ENCODE measurements at places on chromosomes 13 and 19.

DNA sequence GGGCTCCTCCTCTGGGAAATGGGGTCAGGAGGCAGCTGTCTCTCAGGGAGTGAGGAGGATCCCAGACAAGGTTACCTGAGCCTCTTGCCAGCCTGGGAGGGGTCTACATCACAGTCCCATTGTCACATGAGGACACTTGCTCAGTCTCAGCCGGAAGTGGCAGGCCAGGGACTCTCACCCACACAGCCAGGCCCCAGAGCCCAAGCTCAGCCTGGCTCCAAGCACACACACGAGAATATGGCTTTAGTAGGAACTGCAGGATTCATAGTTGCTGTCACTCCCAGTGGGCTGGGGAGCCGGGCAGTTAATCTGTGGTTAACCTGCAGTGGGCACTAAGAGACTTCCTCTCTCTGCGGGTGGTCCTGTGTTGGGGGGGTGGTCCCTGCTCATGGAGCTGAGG, 15.8 kb upstream of the RELB start:
- no peak for DNase-seq

DNA sequence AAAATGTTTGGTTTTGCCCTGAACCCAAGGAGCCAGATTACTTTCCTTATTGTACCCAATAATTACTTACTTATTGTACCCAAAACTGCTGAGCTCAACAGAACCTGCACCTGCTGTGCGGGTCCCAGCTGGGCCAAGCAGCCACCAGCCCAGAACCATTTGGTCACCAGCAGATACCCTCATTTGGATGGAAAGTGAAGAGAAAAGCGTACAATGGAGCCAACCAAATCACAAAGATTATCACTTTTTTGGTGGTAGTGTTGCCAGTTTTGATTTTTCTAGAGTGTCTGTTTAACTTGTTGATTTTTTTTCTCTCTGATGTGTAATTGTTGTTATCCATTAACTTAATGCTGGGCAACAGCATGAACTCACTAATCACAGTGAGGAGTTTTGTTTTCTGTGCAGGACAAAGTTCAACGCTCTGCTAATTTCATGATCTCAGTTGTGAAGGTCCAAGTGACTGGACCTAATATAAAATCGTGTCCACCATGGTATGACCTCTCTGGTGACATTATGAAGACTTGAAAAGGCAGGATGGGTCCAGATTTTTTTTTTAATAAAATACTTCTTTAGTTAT, 23.8 kb downstream of the SPATA13 start:
- DNase-seq: no peak

DNA sequence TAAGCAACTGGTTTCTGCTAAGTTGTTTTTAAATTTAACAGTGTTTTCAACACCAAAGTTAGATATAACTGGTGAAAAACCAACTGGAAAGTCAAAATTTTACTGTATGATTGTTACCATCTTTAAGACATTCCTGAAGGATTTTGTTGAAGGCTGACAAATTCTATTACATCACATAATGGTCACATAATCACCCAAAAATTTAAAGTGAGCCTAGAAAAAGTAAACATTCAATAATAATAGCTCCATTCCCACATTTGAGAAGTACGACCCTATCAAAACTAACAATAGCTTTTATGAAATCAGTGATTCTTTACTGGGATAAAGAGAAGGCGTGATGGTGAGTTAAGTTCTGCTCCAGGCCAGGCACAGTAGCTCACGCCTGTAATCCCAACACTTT, 51.6 kb downstream of the USP12 start:
- no peak for DNase-seq

GRCh38 chr13:84870190-84870589, 929.0 kb downstream of the SLITRK6 start:
- no peak for DNase-seq

DNA sequence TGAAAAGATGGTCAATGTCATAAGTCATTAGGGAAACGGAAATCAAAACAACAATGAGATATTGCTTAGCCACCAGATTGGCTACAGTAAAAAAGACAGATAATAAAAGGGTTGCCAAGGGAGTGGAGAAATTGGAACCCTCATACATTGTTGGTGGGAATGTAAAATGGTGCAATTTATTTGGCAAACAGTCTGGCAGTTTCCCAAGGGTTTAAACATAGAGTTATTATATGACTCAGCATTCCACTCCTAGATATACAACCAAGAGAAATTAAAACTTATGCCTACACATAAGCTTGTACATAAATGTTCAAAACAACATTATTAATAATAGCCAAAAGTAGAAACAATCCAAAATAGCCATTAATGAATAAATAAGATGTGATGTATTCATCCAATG, 9.9 kb upstream of the ZNF227 start:
- DNase-seq: no peak

DNA sequence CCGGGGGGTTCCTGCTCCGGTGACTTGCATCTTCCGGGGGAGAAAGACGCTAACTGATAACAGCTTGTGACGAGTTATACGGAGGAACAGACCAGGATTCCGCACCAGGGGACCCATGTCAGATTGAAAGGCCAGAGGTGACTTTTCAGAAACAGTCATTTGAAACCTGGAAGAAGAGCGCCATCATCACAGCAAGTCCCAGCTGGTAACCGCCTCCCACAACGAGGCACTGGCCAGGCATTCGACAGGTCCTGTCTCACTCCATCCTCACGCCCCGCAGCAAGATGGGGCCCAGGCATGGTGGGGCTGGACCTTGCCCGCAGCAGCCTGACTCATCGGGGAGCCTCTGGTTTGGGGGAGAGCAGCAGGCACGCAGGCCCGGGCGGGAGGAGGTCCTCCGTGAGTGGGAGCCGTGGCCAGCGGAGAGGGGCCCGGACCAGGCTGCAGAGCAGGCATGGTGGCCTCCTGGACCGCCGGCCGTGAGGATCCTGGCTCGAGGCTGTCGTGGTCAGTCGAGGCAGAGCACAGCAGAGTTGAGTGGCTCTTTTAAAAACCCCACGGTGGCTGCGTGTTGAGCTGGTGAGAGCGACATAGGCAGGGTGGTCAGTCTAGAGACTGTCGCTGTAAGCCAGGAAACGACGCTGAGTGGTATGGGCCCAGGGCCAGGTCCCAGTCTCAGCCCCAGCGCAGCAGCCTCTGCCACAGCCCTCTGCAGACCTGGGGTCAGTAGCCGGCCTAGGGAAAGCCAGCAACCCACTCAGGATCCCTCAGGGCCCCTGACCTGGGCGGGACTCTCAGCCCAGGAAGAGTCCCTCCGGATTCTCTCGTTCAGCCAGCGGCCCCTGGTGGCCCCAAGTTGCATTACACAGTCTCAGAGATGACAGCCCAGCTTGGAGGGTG, 94.9 kb upstream of the MCF2L start:
- DNase-seq: peak; percentile 90

DNA sequence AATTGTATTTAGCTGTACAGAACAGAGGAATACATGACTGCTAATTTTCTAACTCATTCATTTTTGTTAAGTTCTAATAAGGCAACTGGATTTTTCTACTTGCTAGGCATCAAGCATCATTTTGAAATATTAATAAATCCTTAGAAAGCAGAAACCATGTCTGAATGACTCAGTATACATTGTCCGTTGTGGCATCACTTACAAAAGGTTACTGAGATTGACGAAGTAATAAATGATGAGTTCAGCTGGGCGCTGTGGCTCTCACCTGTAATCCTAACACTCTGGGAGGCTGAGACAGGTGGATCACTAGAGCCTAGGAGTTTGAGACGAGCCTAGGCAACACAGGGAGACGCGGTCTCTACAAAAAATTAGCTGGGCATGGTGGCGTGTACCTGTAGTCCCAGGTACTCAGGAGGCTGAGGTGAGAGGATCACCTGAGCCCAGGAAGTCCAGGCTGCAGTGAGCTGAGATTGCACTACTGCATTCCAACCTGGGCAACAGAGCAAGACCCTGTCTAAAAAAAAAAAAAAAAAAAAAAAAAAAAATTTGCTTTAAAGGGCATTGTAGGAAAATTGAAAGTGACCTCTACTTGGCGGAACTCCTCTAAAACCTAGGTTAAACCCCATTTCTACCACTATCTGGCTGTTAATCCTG, 36.6 kb downstream of the LHFPL6 start:
- DNase-seq: no peak

DNA sequence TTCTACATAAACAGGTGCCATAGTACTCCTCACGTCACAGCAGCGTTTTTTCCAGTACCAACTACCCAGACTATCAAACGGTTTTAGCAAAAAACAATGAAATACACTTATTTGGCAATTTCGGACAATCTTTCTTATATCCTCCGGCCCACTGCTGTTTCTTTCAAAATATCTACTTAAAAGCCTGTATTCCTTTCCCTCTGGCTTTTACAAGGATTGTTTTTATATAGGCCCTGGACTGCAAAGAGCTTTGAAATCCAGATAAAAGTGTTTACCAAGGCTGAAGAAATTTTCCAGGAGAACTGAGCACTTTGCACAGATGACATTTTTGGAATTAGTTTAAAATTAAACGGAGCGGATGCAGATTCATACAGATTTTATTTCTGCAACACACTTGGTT, 255.9 kb upstream of the STARD13 start:
- DNase-seq: no peak

DNA sequence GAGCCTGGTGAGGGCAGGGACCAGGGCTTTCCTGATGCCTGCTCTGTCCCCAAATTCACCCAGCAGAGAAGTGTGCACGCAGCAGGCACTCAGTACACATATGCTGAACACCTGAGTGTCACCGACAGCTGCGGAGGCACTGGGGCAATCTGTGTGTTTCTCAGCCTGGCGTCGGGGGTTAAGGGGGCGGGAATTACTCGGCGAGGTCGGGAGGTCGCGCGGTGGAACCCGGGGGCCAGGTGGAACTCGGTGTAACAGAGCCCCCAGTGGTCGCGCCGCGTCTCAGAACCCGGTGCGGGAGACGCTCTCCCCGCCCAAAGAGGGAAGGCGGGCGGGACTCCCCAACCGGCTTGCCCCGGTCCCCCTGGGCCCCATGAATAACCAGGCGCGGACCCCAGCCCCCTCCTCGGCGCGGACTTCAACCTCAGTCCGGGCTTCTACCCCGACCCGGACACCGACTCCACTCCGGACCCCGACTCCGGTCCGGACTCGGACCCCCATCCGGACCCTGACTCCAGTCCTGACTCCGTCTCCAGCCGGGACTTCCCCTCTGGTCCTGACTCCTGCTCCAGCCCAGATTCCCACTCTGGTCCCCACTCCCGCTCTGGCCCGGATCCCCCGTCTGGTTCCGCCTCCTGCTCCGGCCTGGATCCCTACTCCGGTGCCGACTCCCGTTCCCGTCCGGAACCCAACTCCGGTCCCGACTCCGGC, at the start of gene SELENOV:
Gene SELENOV, plus strand, starts transcription at position 300 of the 711 bp plus-strand sequence. Its CDS starts 74 bp downstream, at position 374.
- no peak for DNase-seq

DNA sequence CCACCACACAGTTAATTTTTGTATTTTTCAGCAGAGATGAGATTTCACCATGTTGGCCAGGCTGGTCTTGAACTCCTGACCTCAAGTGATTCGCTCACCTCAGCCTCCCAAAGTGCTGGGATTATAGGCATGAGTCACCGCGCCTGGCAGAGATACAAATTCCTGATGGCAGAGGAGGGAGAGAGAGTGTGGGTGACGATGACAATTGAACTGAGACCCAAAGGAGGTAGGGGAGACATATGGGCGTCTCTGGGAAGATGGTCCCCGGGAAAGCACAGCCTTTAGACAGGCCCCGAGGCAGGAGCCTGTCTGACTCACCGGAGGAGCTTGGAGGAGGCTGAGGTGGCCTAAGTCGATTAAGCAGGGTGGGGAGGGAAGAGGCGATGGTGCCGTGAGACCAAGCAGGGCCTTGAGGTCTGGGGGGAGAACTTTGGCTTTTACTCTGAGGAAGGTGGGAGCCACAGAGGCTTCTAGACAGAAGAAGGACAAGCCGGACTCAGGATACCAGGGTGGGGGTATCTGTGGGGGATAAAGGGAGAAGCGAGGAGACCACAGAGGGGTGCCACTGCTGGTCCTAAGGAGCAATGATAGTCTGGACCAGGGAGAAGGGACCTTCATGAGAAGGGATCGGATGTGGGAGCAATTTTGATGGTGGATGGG, 38.2 kb downstream of the ARRDC2 start:
- DNase-seq: peak; percentile 32

DNA sequence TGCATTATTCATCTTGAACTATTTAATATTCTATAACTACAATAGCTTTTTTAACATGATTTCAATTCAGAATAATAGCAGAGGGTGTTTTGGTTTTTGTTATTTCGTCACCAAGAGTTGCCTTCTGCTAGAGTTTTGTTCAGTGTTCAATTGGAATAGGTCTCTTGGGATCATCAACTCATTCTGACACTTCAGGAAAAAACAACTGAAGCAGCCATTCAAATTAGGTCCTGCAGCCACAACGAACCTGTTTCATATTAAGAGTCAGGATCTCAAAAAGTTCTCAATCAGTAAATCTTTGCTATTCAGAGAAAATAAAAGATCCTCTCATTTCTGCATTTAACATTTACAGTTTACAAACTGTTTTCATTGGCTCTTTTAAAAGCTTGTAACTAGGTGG, 2.4 kb upstream of the CHAMP1 start:
- DNase-seq: no peak

GRCh38 chr19:11506967-11507366, 1.3 kb upstream of the ZNF653 start:
- DNase-seq: no peak

- DNase-seq: no peak
These were observed 30.6 kb upstream of the FAM216B start for GRCh38 chr13:42750794-42751193.

GRCh38 chr19:43594710-43595604, 977 bp downstream of the IRGQ start:
- no peak for DNase-seq

DNA sequence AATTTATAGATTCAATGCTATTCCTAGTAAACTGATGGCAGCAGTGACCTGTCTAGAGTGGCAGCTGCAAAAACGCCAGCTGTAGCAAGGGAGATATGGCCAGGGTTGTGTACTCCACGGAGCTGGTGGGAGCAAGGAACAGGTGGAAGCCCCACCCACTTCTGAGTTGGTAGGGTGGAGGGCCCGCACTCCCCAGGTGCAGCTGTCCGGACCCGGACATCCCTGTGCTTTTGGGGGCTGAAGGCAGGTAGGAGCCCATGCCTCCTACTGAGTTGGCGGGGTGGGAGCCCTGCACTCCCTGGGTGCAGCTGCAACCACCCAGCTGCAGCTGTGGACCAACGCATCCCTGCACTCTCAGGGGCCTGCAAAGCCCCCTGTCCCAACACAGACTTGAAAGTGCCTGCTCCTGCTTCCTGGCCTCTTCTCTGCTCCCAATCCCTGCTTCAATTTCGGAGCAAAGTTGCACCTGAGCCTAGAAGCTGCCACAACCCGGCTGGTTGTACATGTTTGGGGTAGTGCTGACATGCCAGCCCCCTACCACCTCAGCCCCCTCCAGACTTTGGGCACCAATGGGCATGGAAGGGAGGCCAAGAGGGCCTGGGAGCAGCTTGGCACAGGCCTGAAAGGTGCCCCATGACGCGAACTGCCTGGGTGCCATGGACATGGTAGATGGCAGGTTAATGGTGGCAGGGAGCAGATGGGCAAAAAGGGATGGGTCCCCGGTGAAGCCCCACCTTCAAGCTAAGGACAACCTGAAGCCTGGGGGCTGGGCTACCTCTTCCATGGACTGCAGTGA, 19.8 kb downstream of the UGGT2 start:
- DNase-seq: no peak
